ENCODE measurements at places on chromosomes 5 and 9.

DNA sequence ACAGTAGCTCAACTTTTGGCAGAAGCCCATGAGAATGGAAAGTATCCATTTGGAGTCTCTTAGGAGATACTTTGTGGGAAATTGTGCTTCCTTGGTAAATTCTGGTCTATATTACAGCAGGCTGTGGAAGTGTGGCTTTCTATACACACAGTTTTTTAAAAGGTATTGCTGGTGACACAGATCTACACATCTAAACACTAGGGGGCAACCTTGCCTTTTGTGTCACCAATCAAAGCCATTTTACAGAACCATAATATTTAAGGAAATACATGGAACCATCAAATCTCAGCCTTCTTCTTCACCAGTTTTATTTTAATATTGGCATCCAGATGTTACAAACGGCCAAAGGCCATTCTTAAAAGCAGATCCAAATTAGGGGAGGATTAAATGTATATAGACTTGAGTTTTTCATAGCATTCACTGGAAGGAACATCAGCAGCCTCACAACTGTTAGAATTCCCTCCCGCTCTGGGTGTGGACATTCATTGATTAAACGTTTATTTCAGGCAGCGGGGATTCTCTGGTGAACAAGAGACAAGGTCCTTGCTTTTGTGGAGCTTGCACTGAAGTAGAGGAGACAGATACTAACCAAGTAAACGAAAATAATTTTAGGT lies 132.4 kb upstream of the EPB41L4A start:
- DNase-seq: peak; percentile 54

DNA sequence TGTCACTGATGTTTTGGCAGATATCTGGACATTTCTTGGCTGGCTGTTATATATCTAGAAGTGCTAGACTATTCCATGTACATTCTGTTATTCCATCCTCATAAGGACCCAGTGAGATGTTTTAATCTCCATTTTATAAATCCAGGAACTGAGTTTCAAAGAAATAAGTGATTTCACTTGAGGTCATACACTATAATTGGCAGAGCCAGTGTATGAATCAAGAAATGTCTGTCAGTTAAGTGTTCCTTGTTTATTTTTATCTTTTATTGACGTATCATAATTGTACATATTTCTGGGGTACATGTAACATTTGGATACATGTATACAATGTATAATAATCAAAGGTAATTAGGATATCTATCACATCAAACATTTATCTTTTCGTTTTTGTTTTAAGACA lies 338.3 kb upstream of the KLF4 start:
- DNase-seq: no peak

GRCh38 chr9:76603448-76603895 lies 144.5 kb downstream of the GCNT1 start:
- peak; percentile 69 for DNase-seq

- DNase-seq: no peak
Observed at GRCh38 chr5:161112371-161112770, 260.4 kb upstream of the ATP10B start.

DNA sequence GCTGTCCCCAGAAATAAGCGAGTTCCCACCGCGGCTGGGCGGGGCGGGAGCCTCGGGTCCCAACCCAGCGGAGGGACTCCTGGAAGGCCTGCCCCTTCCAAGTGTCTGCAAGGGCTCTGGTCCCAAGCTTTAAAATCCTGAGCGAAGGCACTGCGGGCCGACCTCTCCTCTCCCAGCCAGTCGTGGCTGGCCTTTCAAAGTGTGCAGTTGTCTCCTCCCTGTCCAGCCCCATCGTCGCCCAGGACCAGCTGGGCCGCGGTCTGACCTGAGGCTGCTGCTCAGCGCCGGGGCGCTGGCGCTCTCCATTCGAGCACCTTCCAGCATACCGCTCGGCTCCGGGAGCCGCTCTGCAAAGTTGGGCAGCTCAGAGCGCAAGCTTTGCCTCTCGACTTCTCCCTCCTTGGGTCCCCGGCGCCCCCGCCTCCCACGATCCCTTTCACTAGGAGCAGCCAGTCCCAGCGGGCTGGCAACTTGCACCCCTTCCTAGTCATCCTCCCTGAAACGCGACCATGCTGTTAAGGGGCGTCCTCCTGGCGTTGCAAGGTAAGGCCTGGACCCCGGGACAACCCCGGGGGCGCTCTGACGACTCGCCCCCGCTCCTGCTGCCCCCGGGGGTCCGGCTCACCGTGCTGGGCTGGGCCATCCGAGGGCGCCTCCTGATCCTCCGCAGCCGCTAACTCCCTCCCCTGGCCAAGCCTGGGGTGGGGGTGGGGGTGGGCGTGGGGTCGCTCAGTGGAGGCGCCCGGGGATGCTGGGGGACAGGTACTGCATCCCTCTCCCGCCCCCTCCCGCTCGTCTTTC lies at the start of gene MAMDC2:
TSS of gene MAMDC2 (plus strand) at position 160 of the 801 bp plus-strand sequence. CDS start at position 510, 350 bp downstream.
- peak; percentile 26 for DNase-seq

- peak; percentile 76 for DNase-seq
Observed at GRCh38 chr5:148776780-148777179, 49.6 kb upstream of the ADRB2 start.
